Right hindlimb (tissue), 1 donor: ENCODE measurements at places on chromosomes 3 and 15.

DNA sequence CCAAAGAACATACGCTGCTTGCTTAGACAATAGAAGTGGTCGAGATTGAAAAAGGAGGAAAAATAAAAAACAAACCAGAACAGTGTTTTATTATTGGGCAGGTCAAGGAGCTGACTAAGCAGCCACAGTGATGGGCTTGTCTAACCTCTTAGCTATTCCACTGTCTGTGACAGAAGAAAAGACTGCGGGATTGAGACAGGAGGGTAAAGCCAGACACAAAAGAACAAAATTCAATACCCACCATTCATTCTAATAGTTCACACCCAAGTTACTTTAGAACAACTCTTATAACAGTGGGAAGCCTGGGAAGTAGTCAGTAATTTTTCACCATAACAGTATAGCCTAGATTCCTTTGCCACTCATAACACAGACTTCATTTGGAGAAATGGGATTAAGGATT, 435.4 kb downstream of the MFSD1 start:
- no peak for DNase-seq

- DNase-seq = no peak
Measured at GRCh38 chr3:94875149-94875548, 812.3 kb downstream of the NSUN3 start.

DNA sequence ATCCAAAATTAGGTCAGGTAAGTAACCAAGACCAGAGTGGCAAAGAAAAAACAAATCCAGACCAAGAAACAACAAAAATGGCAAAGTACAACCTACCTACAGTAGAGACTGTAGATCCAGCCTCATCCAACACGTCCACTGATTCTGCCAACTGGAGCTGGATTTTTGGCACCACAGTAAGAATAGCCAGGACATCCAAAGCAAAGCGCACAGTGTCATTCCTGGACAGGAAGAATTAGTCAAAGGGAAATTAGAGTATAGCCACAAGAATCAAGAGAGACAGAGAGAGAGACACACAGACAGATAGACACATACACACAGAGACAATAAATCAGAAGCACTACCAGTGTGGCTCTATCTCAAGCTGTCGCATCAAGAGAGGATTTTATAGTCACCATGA, 31.1 kb downstream of the RBM15B start:
- DNase-seq = no peak

- no peak for DNase-seq
Measured at GRCh38 chr15:40696228-40696627, 1.3 kb downstream of the RAD51 start.
